ENCODE measurements at places on chromosomes 11 and 22.

DNA sequence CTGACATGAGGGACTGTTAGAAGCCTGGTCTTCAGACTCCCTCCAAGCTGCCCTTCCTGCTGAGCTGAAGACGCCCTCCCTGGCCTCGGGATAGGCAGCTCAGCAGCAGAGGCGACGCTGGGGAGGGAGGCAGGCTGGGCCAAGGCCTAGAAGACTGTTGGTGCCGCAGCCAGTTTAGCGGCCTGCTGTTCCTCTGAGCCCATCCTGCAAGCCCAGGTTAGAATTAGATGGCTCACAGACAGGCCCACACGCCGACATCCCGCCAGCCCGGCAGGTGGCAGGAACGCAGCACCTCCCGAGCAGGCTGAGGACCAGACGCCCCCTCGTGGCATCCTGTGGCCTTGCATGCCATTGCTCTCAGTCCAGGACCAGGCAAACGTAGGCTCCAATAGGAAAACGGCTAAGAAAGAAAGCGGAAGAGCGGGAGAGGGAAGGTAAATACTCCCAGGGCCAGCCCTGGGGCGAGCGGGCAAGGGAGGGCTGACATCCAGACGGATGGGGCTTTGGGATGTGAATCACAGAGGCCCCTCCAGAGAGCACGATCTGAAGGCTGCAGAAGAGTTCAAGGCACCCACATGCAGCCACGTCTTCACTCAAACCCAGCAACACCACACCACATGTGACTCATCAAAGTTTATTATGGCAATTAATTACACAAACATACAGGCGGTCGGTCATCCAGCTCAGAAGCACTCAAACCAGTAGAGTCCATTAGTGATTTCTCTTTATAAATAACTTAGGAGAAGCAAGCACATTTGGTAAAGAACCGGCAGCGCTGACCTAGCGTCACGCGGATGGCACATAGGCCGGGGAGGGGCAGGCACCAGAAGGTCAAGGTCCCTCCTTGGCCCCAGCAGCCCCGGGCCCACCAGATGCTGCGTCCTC lies 27.6 kb downstream of the CD5 start:
- peak; percentile 61 for DNase-seq

DNA sequence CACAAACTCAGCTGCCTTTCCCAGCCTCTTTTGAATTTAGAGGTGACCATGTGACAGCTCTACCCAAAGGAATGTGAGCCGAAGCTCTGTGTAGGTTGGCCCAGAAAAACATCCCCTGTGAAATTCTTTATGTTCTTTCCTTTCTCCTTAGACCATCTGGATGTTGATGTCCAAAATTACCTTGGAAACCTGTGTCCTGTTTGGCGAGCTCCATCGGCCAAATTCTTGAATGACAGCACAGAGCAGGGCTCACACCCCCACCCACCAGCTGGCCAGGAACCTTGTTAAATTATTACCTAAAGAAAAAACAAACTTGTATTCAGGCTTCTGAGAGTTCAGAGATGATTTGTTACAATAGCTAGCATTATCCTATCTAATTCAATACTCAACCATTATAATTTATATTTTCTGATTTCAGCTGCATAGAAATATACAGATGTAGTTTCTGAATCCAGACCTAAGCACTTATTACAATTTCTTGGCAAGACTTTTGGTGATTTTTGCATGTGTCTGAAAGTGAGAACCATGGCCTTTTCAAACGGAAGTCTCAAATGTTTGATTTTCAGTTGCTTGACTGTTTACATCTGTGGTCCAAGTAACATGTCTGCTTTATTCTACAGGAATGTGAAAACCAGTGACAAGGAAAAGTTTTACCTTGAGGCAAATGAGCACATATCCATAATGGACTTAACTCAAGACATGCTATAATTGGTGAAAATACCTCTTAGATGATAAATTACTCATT lies 554.2 kb downstream of the NTM start:
- DNase-seq = peak; percentile 87

- DNase-seq = no peak
Measured at GRCh38 chr11:110606415-110606814, 105.8 kb downstream of the ARHGAP20 start.

GRCh38 chr22:48153726-48154125 lies 1391.3 kb downstream of the TBC1D22A start:
- DNase-seq = no peak

DNA sequence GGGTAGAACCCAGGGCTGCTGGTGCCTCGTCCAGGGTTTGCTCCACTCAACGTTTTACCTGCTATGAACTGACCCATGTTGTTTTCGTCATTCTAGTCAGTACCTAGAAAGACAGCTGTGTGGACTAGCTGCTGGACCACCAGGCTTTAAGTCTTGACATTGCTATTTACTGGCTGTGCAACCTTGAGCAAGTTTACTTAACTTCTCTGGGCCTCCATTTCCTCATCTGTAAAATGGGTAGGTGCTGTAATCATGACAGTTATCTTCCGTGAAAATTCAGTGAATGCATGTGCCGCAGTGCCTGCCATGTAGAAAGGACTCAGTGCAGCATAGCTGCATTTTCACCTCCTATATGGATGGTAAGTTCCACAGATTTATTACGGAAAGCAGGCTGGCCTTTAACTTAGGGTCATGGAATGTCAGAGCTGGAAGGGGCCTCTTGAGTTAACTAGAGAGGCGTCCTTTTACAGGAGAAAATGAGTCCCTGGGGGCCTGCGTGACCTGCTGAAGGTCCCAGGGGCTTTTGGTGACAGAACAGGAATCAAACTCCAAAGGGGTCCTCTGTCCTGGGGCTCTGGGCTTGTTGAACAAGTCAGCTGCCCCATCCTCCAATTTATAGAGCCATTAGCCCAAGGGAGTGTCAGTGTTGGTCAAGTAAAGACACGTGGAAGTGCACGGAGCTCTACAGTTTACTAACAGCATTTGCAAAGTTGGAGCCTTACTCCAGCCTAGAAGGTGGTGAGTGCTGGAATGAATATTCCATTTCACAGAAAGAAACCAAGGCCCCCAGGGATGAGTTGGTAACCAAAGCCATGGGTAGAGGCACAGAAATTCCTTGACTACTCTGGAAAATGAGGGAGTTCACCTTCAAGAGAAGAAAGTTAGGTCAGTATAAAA lies 12.0 kb upstream of the MALAT1 start:
- no peak for DNase-seq

DNA sequence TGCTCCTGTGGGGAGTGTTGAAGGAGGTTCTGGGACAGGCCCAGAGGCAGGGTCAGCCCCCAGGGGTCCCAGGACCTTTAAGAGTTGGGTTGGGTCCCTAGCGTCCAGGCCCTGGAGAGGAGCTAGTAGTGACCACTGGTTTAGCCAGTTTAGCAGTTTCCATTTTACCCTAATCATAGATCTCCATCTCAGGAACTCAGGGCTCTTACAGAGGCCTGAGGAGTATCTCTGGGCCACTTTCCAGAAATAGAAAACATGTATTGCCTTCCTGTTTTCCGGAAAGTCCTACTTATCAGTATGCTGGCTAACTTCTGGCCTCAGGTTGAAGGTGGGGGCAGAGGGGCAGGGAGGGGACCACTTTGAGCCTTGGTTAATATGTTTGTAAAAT lies 13.5 kb downstream of the NCF4 start:
- DNase-seq = no peak

GRCh38 chr11:91717169-91717568 lies 507.4 kb upstream of the FAT3 start:
- DNase-seq = no peak

DNA sequence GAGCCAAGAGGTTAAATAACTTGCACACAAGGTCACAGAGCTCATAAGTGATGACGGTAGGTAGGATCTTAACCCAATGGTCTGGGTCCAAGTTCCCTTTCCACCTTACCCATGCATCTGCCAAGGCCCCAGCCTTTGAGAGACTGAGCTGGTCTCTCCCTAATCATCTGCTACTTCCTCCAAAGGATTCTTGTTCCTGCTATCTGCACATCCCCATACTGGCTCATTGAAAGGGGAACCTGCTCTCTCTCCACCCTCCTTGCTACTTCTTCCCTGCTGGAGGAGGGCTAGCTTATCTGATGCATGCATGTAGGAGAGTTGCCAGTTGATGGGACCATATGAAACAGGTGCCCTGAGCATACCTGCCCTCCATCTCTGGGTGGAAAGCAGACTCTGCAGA lies 47.7 kb downstream of the COMMD9 start:
- DNase-seq = no peak

- no peak for DNase-seq
Measured at GRCh38 chr11:14809466-14809865, 82.6 kb downstream of the CYP2R1 start.

GRCh38 chr11:13101644-13102512 lies 92.8 kb downstream of the RASSF10 start:
- DNase-seq = no peak

- DNase-seq = no peak
Measured at GRCh38 chr11:69999721-70000120, 78.4 kb upstream of the ANO1 start.

DNA sequence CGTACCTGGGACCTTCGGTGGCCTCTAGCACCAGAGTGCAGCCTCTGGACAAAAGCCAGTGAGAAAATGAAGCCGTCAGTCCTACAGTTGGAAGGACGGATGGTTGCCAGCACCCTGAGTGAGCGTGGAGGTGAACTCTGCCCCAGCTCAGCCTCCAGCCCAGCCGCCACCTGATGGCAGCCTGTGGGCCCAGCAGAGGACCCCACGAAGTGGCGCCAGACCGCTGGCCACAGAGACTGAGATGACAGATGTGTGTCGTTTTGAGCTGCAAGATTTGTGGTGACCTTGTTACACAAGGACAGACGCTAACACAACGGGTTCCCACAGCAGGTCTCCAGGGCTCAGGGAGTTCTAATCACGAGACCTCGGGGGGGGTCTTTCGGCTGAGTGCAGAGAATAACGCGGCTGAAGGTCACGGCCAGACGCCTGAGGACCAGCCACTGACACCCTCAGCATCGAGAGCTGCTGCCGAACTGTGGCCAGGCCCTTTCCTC lies 75.0 kb downstream of the BRD1 start:
- DNase-seq = no peak

- DNase-seq = no peak
Measured at GRCh38 chr22:37226514-37226913, 14.2 kb upstream of the SSTR3 start.

DNA sequence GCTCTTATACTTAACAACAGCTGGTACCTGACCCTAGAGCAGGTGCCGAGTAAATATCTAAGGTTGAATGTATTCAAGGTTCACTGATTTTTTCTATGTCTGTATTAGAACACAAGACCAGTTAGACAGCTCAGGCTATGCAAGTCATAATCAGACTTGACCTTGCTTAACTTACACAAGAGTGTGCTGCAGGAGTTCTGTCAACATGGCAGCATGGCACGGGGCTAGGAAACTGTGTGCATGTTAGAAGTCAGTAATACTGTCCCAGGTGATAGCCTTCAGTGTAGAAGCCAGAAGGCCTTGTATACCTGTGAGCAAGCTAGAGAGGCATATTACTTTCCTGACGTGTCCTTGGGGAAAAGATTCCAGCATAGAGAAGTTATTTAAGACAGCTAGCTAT lies 253.1 kb downstream of the FAT3 start:
- no peak for DNase-seq

GRCh38 chr11:36775130-36775529 lies 177.1 kb upstream of the RAG2 start:
- no peak for DNase-seq

GRCh38 chr22:38873469-38874411 lies 1.7 kb upstream of the CBX6 start:
- no peak for DNase-seq

GRCh38 chr11:110529043-110529442 lies 99.3 kb downstream of the FDX1 start:
- DNase-seq = no peak

DNA sequence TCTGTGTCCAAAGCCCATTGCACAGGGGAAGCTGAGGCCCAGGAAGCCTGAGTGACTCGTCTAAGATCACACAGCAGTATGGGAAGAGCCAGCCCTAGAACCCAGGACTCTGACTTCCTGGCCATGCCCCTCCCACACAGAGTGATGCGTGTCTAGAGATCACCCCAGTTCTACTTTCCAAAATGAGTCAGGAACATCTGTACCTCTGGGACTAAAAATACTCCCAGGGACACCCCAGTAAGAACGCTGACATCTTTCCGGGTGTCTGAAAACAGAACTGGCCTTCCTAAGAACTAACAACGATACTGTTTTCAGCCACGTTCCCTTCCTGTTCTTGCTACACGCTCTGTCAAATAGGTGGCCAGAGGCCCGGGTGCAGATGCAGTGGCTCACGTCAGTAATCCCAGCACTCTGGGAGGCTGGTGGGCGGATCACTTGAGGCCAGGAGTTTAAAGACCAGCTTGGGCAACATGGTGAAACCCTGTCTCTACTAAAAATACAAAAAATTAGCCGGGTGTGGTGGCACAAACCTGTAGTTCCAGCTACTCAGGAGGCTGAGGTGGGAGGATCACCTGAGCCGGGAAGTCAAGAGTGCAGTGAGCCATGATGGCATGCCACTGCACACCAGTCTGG lies 21.7 kb upstream of the PDGFB start:
- no peak for DNase-seq

- DNase-seq = no peak
Measured at GRCh38 chr11:67416416-67417335, 1.2 kb downstream of the CARNS1 start.

DNA sequence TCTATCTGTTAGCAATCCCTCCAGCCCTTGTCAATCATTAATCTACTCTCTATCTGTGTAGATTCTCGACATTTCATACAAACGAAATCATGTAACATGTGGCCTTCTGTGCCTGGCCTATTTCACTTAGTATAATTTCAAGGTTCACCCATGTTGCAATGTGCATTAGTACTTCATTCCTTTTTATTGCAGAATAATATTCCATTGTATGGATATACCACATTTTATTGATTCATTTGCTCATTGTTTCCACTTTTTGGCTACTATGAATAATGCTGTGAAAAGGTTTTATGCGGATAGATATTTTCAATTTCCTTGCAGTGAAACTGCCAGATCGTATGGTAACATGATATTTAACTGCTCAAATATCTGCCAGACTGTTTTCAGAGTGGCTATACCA lies 100.1 kb downstream of the MIAT start:
- no peak for DNase-seq

GRCh38 chr11:123330471-123330870 lies 99.6 kb upstream of the GRAMD1B start:
- DNase-seq = no peak

DNA sequence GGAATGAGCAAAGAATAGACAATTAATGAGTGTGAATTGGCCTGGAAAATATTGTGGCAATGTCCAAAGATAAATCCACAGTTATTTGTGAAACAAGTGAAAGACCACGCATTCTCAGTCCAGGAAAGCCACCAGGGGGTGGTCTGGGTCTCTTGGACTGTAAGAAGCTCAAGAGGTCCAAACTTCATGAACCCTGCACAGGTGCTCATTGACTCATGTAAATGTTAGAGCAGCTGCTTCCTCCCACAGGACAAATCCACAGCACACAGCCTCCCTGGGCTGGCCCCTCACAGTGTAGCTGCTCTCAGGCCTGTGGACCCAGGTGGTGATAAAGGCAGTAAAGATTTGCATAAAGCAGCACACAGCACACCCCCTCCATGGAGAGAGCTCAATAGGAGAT lies 114.0 kb downstream of the ZNF280B start:
- DNase-seq = no peak

All from kidney epithelial cell (primary cell).